ENCODE measurements at places on chromosomes 7 and 10. TPM values are rescaled to one million over a fixed set of nuclear protein-coding genes. Genes with fewer than 3 reads are reported as not detected.

The PPIA gene
- 470 TPM for total RNA-seq

The FKBP6 gene
- not detected for total RNA-seq

The IL2RA gene
- total RNA-seq = 2.3 TPM

The RAPGEF5 gene
- total RNA-seq = 16.5 TPM

The UBTD1 gene
- total RNA-seq = 17.1 TPM

The SSMEM1 gene
- total RNA-seq = not detected

The CUZD1 gene
- 0.16 TPM for total RNA-seq

The INA gene
- total RNA-seq = not detected

The ABCB1 gene
- total RNA-seq = 1.0 TPM

The C10orf67 gene
- total RNA-seq = 0.36 TPM

The FFAR4 gene
- total RNA-seq = 0.08 TPM

The ASB15 gene
- 76.8 TPM for total RNA-seq

The FGFR2 gene
- total RNA-seq = 0.36 TPM

The IFIT1B gene
- total RNA-seq = not detected

The CNTNAP2 gene
- total RNA-seq = 0.99 TPM

The TMEM236 gene
- 0.66 TPM for total RNA-seq

The GRID1 gene
- total RNA-seq = 1.6 TPM

The GIMAP1 gene
- total RNA-seq = 5.9 TPM

The COL28A1 gene
- 1.9 TPM for total RNA-seq

The FRG2B gene
- total RNA-seq = not detected

The UTF1 gene
- not detected for total RNA-seq

The NKX2-3 gene
- not detected for total RNA-seq

The PDZD7 gene
- 0.27 TPM for total RNA-seq

The ZNF117 gene
- total RNA-seq = 3.2 TPM

The PSPH gene
- 12.9 TPM for total RNA-seq

The CDK14 gene
- total RNA-seq = 18.7 TPM

The CPXM2 gene
- total RNA-seq = 4.5 TPM

The NOM1 gene
- 10.5 TPM for total RNA-seq

The ATOH7 gene
- total RNA-seq = not detected
